ENCODE measurements at places on chromosomes 12 and 14.
A peak's percentile ranks its signal among the peaks of the same experiment; 100 is the strongest.

- DNase-seq: no peak
Observed at GRCh38 chr12:132288516-132289215, 40.7 kb downstream of the GALNT9 start.

- DNase-seq: no peak
Observed at GRCh38 chr12:53172352-53172751, 8.2 kb upstream of the ZNF740 start.

DNA sequence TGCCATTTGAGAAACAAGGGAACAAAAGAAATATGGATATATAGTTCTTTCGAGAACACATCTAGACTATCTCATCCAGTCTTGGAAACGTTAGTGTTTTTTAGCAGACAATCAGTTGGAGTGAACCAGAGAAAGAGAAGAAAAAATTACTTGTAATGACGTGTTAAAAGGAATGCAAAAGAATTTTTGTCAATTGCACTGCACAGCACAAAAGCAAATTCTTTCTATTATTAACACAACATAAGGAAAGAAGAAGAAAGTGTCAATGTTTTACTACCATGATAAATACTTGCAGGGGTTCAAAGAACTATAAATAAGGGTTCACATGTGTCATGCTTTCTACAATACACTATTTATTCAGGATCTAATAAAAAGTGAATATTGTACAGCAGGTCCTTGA, 27.5 kb upstream of the GSG1 start:
- DNase-seq: no peak

DNA sequence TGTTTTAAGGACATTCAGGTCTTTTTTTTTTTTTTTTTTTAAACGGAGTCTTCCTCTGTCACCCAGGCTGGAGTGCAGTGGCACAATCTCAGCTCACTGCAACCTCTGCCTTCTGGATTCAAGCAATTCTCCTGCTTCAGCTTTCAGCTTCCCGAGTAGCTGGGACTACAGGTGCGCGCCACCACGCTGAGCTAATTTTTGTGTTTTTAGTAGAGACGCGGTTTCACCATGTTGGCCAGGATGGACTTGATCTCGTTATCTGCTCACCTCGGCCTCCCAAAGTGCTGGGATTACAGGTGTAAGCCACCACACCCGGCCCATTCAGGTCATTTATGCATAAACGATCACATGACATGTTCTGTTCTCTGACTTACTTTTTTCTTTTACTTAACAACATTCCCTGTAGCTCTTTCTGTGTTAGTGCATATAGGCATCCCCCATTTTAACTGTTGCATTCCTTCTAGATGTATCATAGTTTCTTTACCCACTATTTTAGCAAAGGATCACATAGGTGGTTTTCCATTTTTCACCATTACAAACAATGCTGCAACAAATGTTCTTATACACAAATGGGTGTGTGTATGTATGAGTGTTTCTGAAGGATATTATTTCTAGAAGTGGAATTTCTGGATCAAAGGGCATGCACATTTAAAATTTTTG, 74.2 kb downstream of the ARF6 start:
- no peak for DNase-seq

DNA sequence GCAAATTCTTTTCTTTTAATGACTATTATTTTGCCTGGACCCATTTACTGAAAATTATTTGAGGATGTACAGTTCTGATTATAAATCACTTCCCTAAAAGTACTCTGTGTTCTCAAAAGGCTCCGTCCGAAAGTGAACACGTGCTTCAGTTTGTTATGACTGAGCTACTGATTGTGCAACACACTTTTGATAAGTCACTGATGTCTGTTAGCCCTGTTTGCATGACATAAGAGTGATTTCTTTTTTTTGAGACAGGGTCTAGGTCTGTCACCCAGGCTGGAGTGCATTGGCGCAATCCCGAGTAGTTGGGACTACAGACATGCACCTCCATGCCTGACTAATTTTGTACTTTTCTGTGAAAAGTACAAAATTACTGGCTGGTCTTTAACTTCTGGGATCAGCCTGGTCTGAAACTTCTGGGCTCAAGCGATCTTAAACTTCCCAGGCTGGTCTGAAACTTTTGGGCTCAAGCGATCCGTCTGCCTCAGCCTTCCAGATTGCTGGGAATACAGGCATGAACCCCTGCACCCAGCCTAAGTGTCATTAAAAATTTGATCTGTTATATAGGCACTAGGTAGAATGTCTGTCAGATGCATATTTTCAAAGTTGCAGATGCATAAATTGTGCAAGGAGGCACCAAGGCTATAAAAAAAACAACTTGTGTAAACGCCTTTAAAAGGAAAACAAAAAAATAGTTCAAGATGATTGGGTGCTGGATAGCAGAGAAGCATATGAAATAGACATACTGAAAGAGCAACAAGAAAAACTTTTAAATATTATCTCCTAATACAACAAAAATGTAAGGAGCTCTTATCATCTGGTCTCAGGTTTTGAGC, 111.5 kb downstream of the SRGAP1 start:
- DNase-seq: peak; percentile 46

- DNase-seq: no peak
Observed at GRCh38 chr14:44564908-44565307, 57.8 kb upstream of the FSCB start.

GRCh38 chr14:58635091-58635830, 2.5 kb upstream of the DACT1 start:
- no peak for DNase-seq

DNA sequence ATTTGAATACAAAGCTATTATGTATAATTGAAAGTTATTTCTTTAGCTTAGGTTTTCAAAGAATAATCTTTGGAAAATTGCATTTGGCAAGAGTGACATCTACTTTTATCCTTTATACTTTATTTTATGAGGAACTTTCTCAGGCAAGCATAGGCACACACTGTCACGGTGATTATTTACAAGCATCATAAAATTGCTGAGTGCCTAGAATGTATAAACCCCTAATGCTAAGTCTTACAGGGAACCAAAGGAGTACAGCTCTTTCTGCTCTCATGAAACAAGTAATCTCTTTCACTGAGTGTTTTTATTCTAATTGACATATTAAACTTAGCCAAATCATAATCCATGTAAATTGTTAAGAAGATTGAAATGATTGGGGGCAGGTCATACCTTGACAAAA, 154.9 kb downstream of the FSCB start:
- no peak for DNase-seq

- no peak for DNase-seq
Observed at GRCh38 chr12:90645181-90645580, 309.8 kb downstream of the CCER1 start.

GRCh38 chr14:94385553-94386057, 2.8 kb downstream of the SERPINA1 start:
- no peak for DNase-seq

GRCh38 chr12:116389990-116390389, 112.5 kb upstream of the MED13L start:
- no peak for DNase-seq

- no peak for DNase-seq
Observed at GRCh38 chr12:10027311-10027710, 3.2 kb upstream of the CLEC9A start.

DNA sequence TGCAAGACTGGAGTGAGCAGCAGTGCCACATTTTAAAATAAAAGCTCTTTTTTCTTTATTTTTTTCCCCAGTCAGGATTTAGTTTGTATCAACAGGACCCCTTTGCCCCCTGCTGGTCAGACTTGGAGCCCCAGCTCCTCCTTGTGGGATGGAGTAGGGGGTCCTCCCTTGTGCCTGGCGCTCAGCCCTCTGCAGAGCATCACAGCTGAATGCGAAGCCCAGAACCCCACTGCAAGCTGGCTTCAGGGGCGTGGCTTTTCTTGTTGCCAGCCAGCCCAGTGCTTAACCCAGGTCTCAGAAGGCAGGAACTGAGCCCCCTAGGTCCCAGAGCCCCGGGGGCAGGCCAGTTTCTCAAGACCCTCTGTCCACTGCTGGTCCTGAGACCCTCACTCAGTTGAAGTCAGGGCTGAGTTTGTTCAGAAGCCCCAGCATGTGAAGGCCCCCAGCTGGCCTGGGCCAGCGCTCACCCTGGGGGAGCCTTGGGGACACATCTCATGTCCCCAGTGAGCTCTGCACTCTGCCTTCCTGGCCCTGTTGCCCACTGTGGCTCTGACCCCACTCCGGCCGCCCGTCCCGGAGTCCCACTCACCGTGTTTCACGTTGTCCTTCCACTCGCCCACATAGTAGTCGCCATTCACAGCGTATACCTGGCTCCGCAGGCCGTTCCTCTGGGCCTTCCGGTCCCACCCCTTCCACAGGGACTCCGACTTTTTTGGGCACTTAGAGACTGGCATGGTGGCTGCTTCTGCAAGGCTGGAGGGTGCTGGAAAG, 519 bp downstream of the MORN3 start:
- DNase-seq: no peak

DNA sequence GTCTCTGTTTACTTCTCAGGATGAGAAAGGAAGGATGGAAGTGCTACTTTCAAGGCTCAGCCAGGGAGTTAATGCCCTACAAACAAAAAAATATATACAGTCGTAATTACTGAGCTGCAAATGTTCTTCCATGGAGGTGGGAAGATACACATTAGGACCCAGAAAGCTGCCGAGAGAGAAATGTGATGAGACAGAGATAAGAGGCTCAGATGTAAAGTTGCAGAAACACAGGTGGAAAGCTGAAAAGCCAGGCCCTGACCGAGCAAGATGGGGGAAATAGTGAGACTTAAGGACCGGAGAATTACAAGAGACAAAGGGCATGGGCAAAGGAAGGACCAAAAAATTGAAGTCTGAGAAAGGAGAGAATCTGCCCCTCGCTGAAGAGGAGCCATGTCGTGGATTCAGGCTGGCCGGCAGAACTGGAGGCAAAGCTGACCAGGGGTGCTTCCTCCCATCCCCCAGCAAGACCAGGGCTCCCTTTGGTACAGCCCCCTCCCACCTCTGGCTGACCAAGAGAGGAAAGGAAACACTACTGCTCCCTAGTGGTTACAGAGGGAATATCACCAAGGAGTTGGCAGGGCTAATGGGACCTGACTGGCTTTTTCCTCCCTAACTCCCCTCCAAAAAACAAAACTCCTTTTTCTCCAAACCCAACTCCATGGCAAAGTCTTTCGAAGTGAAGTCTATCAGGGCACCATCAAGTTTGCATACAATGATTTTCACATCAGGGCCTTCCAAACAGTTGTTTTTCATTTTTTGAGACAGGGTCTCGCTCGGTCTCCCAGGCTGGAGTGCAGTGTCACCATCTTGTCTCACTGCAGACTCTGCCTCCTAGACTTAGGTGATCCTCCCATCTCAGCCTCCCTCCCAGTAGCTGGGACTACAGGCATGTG, 12.1 kb downstream of the ZFHX2 start:
- no peak for DNase-seq

DNA sequence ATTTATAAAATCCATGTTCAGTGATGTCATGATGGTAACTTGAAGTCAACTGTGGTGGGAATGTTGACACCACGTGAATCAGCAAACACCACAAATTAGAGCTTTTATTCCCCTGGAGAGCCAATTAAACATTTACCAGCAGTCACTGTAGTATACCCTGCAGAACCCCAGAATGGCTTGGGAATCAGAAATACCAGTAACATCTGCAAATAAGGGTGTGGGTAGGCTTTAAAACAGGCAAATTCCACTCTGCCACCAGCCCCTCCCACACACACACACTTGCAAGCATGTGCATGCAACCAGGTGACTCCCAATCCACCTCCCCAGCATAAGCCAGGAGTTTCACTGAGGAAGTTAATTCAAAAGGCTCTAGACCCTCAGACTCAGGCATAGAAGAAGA, 63.6 kb upstream of the TMEM263 start:
- no peak for DNase-seq

DNA sequence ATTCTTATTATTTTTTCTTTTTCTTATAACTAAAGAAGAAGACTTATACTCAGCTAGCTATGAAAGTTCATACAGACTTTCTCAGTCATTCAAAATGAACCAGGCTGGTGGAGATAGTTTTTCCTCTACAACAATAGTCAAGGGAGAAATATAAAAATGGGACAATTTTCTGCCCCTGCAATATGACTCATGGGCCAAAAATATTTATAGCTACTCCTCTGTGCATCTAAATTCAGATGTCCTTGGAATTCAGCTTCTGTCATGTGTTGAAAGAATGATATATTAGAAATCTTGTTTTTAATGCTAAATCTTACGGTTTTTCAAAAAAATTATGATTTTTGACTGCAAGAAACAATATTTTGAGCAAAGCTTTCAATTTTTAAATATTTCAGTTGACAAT, 237.2 kb upstream of the SYT10 start:
- DNase-seq: no peak

DNA sequence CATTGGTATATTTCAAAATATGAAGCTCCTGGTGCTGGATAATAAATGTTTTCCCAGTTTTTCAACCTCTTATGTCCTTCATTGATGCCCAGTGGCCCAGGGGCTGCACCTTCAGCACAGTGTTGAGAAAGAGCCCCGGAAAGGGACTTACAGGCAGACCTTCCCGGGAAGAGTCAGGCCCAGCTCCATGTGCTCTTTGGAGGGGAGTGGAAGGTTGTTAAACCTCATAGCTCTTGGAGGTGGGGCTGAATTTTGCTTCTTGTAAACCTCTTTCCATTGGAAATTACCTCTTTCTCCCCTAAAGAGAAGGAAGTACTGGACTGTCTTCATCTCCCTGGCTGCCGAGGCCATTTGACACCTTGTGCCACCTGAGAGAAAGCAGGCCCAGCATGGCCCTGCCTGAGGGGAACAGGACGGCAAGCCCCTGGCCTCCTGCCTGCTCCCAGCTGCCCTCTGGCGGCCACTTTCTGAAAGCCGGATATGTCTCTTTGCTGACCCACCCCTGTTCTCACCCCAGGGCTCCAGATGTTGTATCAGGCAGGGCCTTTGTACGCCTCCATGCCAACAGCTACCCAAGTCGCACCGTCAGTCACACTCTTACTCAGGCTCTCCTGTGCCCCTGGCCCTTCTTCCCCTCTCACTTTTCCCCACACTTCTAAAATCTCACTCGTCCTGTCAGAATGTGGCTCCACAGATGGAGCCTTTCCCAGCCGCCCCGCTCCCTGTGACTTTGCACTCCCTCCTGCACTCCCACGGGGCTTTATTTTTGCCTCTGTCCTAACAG, 43.0 kb downstream of the EVL start:
- peak; percentile 90 for DNase-seq

DNA sequence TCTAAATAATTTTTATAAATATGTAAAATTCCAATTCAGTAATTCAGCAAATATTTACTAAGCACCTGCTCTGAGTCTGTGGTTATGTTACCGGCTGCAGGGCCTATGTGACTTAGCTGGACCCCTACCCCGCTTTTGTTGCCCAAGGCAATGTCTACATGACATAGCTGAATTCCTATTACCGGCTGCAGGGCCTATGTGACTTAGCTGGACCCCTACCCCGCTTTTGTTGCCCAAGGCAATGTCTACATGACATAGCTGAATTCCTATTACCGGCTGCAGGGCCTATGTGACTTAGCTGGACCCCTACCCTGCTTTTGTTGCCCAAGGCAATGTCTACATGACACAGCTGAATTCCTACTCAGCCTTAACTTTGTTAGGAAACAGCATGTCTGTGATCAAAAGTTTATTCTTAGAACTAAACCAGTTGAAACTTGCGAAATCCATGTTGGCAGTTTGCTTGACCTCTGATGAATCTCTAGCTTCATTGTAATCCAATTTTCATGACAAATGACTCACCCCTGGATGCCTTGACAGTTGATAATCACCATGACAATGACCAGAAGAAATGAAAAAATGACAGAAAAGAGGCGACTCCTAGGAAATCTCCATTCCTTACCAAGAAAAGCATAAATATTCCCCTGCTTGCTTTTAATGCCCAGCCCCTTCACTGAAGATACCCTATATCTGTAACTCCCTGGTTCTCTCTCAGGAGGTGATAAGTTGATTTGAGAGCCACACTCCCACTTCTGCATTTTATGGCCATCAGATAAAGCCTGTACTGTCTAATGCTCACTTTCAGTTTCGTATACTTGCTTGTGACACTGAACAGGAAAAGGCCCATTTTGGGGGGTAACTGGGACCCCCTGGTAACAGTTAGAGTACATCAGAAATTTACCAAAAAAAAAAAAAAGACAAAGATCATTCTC, 148.4 kb upstream of the SYT10 start:
- DNase-seq: no peak

Measured in Right ventricle myocardium superior (tissue), 1 donor.